ENCODE measurements at places on chromosomes 11 and 22.
A peak's percentile ranks its signal among the peaks of the same experiment; 100 is the strongest.

- no peak for DNase-seq
Observed at GRCh38 chr22:23403152-23403719, 176.9 kb downstream of the IGLL1 start.

GRCh38 chr11:93890391-93891051 lies 40.1 kb upstream of the VSTM5 start:
- DNase-seq = no peak

DNA sequence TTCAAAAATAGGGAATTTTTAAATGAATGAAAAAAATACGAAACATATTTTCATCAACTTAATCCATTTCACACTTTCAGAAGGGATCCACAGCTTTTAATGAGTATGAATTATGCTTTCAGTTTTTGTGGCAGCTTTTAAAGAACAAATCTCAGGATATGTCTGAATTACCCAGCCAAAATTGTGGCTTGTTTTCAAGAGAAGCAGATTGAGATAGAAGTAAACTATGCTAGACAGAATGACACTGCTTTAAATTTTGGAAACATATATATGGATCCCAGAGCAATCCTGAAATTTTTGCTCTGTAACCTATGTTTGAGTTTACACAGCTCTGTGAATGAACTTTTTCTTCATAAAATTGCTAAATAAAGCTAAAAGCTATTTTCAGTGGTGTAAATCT lies 2.4 kb upstream of the HINFP start:
- no peak for DNase-seq

GRCh38 chr11:59573216-59573615 lies 42.4 kb downstream of the OSBP start:
- no peak for DNase-seq

GRCh38 chr11:113932788-113933187 lies 28.2 kb downstream of the HTR3B start:
- no peak for DNase-seq

DNA sequence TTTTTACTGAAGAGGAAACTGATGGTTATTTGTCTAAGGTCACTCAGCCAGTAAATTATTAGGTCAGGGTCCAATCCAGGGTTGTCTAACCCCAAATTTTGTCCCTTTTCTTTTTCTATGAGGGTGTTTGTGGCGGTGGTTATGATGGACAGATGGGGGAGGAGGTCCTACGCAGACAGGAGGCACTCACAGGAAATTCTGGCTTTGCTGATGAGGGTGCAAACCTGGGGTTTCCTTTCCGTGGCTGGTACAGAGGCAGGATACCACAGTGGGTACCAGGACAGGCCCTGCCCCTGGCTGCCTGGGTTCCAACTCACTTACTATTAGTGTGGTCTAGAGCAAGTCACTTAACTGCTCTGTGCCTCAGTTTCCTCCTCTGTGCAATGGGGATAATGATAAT lies 91.0 kb downstream of the RRM1 start:
- no peak for DNase-seq

- no peak for DNase-seq
Observed at GRCh38 chr22:42064629-42065028, 6.0 kb downstream of the NAGA start.

GRCh38 chr11:35579557-35580396 lies 38.5 kb upstream of the FJX1 start:
- no peak for DNase-seq

- DNase-seq = no peak
Observed at GRCh38 chr11:121524233-121524631, 71.5 kb upstream of the SORL1-AS1 start.

DNA sequence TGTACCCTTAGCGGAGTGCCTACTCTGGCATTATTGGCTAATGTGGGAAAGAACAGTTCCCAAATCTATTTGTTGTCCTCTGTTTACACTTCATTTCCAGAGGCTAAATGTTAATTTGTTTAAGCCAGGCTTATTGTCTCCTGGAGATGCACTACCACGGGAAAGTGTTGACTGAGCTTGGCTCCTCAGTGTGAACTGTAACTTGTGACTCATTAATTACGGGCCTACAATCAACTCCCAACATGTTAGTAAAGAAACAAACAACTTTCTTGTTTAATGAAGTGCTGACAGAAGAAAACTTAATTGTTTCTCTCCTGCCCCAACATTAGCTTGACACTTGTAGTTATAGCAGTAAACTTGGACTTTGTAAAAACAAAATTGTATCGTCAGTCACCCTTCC lies 130.4 kb downstream of the ATXN10 start:
- DNase-seq = no peak

DNA sequence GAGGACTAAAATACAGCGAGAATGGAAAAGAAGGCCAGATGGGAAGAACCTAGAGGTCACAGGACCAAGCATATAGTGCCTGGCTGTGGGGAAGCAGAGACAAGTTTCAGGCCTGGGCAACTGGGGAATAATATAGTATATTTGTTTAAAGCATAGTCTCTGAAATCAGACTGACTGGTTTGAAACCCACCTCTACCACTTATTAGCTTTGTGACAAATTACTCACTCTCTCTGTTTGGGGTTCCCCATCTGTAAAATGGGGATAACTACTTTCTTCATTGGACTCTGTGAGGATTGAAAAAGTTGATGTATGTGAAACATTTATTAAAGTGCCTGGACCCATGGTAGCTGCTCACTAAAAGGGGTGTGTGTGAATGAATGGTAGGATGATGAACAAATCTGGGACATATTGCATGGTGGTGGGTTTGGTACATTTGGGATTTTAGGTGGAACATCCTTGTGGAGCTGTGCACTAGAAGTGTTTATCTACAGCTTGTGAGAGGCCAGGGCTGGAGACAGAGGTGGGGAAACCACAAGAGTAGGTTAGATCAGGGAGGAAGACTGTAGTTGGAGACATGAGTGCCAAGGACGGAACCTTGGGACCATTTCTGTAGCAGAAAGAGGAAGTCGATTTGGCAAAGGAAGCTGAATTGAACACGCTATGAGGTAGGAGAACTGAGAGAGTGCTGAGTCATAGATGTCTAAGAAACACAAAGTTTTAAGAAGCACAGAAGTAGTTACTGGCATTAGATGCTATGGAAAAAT lies 52.6 kb downstream of the SWAP70 start:
- peak; percentile 18 for DNase-seq

GRCh38 chr11:113350336-113351067 lies 36.1 kb downstream of the TTC12 start:
- no peak for DNase-seq

- no peak for DNase-seq
Observed at GRCh38 chr11:84588131-84588829, 1038.9 kb downstream of the DLG2 start.
